Activated CD8-positive, alpha-beta memory T cell treated with anti-CD3 and anti-CD28 coated beads, Interleukin-2, amount 50 U/mL, for 4 hours (primary cell): ENCODE measurements at places on chromosomes 7 and 10.

GRCh38 chr10:60048091-60048501 lies 141.7 kb upstream of the CCDC6 start:
- DNase-seq: no peak

GRCh38 chr7:15848362-15848761 lies 161.9 kb upstream of the MEOX2 start:
- no peak for DNase-seq

DNA sequence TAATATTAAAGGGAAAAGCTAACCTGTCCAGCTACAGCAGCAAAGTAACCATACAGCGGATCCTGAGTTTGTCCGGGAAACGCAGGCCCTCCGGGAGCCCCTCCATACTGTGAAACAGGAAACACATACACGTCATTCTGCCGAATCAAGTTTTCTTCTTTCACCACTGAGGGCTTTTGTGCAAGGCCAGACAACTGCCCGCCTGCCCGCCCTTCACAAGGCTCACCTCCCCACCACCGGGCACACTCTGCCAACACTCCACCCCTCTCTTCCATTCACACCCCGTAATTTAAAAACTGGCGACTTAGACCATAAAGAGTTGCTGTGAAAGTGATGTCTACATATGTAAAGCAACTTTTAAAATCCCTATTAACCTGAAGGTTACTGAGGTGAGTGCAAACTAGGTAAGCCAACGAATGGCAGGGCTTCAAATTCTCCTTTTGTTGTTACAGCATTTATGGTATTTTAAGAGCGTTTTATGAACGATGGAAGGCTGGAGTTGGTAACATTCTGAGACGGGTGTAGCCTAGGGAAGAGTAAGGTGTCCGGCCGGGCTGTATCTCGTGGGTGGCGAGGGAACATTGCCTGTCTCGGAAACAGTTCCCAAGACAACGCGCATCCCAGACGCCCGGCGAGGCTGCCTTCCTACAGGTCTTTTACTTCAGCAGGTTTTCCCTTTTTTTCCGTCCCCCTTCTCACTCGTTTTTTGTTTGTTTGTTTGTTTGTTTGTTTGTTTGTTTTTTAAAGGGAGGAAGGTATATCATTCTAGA lies 817 bp downstream of the SRI start:
- peak; percentile 18 for DNase-seq

DNA sequence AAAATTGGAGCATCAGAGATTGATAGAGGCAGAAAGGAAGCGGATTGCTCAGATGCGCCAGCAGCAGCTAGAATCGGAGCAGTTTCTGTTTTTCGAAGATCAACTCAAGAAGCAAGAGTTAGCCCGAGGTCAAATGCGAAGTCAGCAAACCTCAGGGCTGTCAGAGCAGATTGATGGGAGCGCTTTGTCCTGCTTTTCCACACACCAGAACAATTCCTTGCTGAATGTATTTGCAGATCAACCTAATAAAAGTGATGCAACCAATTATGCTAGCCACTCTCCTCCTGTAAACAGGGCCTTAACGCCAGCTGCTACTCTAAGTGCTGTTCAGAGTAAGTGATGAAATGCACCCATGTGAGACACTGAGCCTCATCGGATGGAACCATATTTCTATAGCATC lies 33.1 kb downstream of the STAMBPL1 start:
- no peak for DNase-seq

DNA sequence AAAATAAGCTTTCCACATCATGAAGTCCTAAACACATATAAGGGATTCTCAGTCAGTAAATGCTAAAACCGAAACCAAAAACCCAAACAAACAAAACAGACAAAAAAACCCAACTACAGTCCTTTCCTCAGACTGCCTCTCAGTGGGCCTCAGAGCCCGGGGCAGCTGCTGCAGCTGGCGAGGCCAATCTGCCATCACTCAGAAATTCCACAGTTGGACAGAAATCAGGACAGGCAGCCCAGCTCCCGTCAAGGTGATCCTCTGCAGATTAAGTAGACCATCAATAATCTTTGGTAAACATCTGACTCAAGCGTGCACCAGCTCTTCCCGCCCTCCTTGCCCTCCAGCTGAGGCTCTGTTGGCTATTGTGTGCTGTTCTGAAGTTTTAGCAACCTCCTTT lies 142.2 kb downstream of the ATXN7L1 start:
- DNase-seq: no peak
